ENCODE measurements at places on chromosomes 4 and X.

- DNase-seq = no peak
Measured at GRCh38 chr4:120130786-120131185, 64.1 kb upstream of the MAD2L1 start.

- no peak for DNase-seq
Measured at GRCh38 chr4:63169836-63170235, 1239.4 kb downstream of the TECRL start.

GRCh38 chr4:10893395-10893794 lies 208.8 kb upstream of the CLNK start:
- no peak for DNase-seq

GRCh38 chr4:100933628-100934027 lies 413.7 kb downstream of the PPP3CA start:
- DNase-seq = no peak

DNA sequence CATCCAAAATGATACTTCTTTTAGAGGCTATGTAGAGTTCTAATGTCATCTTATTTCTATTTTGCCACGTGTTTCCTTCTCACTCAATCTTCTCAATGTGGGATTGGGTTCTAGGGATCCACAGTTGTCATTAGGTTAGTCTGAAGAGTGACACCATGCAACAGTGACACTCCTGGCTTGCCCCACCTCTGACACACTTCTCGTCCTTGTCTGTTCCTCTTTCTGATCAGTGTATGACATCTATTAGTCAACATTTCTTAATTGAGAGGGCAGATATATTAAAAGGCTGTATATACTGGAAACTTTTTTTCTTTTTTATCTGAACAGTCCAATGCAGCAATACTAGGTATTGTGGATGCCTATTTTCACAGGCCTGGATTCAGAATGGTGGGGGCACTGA lies 67.6 kb upstream of the GYPA start:
- DNase-seq = no peak

- no peak for DNase-seq
Measured at GRCh38 chrX:112067601-112068000, 15.0 kb downstream of the TRPC5 start.

DNA sequence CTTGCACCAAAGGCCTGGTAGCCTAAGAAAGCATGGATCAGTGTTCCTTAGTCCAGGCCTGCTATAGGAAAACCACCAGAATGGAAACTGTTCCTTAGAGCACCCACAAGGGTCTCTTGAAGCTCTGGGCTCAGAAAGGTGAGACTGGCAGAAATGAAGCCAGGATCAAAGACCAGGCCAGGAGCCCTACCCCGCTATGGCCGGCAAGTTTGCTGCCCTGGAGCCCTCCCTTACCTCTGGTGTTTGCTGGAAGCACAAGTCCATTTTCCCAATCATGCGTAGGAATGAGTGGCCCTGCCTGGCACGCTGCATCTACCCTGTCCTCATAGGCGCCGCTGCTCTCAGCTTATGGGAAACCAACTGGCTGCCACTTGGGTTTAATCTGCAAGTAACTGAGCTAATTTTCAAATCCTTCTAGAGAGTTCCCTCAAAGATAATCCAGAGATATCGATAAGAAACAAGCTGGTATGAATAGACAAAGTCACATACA lies 37.4 kb downstream of the BCOR start:
- DNase-seq = no peak

DNA sequence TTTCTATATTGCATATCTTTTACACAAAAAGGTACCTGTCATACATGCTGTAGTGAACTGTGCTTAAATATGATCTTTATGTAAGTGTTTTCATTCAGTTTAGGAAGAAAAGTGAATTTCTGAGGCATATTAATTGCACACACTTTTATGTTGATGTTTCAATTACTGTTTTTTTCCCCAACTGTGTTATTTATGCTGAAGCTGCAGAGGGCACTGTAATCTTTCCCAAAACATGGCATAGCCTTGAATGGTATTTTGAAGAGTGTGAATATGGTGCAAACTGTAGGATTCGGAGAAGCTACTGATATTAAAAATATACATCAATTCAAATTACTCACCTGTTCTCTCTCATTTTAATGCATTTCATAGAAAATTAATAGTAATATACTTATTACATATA lies 6.0 kb upstream of the CENPE start:
- DNase-seq = peak; percentile 9

- no peak for DNase-seq
Measured at GRCh38 chr4:20544645-20545044, 155.6 kb upstream of the PACRGL start.

DNA sequence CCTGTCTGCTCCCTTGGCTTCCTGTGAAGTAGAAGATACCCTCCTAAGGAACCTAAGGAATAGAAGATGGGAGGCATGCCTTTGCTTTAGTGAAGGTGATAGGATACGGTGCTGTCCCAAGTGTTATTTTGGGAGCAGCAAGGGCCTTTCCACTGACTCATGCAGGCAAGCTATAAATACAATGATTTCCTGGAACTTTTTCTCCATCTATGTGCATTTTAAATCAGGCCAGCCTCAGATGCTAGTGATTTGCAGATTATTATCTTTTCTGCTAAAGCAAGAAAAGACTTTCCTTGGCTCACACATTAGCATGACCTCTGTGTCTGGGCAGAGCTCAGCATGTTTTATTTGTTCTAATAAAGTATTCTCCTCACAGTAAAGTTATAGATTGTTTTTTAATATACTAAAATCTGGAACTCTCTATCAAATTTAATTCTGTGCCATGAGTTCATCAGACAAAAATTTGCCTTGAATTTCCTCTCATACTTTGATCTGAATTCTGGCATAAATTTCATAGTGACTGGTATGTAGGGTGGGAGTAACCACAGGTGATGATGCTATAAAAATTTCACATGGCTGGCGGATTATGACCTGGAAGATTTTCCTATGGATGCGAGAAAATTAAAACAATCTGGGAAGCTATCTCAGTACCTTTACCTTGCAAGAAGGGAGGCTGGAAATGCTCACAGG lies 131.7 kb downstream of the REPS2 start:
- DNase-seq = no peak

DNA sequence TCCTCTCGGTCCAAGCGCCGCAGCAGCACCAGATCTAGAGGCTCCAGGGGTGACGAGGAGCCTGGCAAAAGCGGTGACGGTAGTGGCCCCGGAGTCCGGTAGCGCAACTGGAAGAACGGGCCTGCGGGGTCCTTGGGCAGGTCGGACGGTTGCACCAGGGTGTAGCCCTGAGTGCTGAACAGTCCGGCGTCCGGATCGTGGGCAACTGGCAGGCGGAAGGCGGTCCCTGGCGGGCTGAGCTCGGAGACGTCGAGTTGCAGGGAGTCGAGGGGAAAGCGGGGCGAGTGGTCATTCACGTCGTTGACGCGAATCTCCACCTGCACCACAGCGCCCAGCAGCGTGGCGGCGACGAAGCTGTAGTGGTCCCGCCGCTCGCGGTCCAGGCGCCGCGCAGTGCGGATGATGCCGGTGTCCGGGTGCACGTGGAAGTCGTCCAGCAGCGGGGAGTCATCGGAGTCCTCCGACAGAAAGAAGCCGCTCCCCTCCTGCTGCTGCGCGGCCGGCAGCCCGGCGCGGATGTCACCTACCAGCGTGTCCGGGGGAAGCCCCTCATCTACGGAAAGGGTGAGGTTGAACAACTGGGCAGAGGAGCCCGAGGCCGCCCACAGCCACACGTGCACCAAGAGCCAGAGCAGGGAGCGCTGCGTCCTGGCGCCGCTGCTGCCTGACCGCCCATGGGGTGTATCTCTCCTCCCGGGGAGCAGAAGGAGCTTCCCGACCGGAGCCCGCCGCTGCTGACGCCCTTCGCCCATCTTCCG lies 837 bp downstream of the DCHS2 start:
- DNase-seq = no peak

GRCh38 chrX:6095469-6095868 lies 133.2 kb downstream of the NLGN4X start:
- no peak for DNase-seq

GRCh38 chrX:134613396-134613795 lies 44.9 kb downstream of the PLAC1 start:
- no peak for DNase-seq

- no peak for DNase-seq
Measured at GRCh38 chrX:140360284-140360683, 144.6 kb downstream of the SOX3 start.
